Effector CD4-positive, alpha-beta T cell (primary cell): ENCODE measurements at places on chromosomes 7 and 10.
A peak's percentile ranks its signal among the peaks of the same experiment; 100 is the strongest.

DNA sequence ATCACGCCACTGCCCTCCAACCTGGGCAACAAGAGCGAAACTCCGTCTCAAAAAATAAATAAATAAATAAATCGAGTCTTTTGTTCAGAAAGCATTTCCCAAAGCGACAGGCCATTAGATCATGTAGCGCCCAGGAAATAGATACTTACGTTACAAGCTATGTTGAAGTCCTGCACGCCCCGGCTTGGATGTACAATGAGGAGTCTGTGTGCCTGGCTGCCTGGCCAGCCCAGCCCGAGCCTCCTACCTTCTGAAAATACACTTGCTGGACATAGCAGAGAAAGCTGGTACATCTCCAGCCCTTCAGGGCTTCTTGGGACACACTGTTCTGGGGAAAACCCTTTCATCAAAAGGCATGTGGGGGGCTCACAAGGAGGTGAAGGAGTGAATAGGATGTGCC, 22.1 kb downstream of the FGFR2 start:
- DNase-seq: no peak

DNA sequence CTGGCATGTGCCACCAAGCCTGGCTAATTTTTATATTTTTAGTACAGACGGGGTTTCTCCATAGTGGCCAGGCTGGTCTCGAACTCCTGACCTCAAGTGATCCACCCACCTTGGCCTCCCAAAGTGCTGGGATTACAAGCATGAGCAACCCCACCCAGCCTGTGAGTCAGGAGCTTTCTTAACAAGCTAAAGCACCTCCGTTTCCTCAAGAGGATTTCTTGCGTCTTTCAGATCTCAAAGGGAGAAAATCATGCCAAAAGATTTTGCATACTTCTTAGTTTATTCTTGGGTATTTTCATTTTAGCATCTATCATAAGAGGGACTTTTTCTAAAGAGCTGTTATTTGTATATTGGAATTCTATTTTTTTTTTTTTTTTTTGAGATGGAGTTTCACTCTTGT, 47.9 kb upstream of the FOXK1 start:
- no peak for DNase-seq

DNA sequence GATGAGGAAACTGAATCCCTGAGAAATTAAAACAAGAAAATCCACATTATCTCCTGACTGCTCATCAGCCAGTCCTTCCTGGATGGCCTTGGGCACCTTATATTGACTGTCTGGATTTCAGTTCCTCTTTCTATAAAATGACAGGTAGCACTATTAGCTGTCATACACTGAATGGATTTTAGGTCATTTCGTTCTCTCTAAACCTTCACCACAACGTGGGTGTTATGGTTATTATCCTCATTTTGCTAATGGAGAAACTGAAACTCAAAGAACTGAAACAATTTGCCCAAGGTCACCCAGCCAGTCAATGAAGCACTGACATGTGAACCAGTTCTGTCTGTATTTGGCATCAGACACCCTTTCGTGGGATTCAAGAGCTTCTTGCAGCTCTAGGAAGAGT, 193.8 kb downstream of the CYP26A1 start:
- no peak for DNase-seq

GRCh38 chr7:18835001-18835690, 282.3 kb downstream of the TWIST1 start:
- DNase-seq: no peak

DNA sequence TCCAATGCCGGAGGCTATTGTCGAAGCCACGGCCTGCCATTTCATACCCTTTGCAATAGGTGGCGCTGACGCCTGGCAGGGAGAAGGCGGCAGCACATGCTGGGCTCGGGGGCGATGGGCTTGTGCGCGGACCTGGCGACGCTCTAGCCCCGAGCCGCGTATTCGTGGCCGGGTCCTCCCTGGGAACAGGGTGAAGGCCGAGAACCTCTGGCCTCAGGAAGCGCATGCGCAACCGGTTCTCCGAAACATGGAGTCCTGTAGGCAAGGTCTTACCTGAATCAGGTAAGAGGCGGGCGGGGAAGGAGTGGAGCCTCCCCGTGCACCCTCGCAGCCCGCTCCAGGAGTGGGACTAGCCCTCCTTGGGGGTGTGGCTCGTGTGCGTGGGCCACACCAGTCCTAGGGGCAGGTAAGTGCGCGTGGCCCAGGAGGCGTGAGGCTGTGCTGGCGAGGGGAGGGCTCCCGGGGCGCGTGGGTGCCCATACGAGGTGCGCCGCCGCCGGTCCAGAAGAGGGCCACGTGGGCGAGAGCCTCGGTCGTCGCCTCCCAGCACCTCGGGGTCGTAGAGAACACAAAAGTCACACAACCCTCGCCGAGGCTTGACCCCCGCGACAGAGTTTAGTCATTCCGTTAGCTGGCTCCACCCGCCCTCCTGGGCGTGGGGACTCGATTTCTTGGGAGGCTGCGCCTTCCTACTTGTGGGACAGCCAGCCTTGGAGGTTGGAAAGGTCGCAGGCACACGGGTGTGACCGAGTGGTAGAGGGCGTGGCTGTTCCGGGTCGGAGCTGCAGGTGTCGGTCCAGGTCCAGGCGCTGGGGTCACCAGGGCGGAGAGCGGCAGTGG, 5.6 kb upstream of the MEST start:
- peak; percentile 43 for DNase-seq

DNA sequence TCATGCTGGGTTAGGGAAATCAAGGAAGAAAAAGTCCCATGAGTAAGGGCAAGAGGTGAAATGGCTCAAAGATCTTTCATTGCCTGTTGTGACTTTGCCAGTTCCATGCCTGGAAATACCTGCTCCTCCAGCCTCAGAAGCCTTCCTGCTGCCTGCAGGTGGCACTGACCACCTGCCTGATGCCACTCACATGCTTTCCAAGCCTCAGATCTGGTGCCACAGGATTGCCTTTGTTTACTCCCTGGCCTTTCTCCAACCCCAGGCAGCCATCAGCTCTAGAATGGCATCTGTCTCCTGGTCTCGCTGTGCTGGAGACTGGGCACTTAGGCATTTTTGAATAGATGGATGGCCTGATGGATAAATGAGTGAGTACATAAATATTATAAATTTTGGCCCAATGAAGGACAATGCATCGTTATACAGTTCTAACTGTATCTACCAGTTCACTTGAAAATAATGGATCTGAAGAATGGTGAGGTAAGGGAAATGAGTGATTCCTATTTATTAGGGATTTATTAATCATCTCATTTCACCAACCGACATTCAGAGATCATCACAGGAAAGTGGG, 657.2 kb downstream of the INHBA start:
- DNase-seq: no peak

- DNase-seq: no peak
Observed at GRCh38 chr7:29748286-29749099, 57.8 kb upstream of the WIPF3 start.

GRCh38 chr10:93277360-93277759, 203.7 kb downstream of the CYP26A1 start:
- no peak for DNase-seq

DNA sequence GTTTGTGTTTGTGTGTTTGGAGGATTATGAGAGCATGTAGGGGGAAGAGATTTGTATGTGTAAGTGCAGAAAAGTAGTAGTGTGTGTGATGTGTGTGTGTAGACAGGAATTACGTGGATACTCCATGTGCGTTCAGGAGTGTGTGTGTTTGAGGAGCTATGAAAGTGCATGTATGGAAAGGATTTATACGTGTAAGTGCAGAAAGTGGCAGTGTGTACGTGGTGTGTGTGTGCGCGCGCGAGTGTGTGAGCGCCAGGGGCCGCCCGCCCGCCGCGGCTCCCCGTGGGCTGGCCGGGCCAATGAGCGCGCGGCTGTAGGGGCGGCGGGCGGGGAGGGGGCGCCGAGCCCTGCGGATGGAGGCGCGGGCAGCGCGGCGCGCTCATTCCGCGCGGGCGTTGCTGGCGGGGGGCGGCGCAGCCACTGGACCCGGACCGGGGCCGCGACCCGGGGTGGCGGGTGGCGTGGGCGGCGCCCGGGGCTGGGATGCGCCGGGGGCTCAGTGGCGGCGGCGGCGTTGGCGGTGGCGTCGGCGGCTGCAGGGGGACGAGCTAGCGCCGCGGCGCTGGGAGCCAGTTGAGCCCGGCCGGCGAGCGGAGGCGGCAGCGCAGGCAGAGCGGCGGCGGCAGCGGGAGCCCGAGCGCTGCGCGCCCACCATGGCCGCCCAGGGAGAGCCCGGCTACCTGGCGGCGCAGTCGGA, at the start of gene BICC1:
Gene BICC1 (plus strand): TSS at position 382 of the 697 bp plus-strand sequence. CDS start 272 bp downstream, at position 654.
- no peak for DNase-seq

DNA sequence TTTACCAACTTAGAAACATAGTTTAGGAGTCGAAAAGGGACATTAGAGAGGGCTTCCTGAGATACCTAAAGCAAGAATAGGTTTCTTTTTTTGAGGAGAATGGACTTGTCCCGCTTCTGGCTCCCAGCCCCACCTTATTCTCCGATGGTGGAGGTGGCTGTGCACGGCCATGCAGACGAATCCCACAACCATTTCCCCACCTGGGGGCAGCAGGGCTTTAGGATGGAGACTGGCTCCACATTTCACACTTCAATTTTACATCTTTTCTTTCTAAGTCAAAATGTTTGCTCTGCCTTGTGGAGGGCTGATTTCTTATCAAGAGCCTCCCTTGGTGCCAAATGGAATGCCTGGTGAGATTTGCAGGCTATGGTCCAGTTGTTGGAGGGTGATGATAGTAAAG, 118.5 kb downstream of the GLRX3 start:
- DNase-seq: no peak

DNA sequence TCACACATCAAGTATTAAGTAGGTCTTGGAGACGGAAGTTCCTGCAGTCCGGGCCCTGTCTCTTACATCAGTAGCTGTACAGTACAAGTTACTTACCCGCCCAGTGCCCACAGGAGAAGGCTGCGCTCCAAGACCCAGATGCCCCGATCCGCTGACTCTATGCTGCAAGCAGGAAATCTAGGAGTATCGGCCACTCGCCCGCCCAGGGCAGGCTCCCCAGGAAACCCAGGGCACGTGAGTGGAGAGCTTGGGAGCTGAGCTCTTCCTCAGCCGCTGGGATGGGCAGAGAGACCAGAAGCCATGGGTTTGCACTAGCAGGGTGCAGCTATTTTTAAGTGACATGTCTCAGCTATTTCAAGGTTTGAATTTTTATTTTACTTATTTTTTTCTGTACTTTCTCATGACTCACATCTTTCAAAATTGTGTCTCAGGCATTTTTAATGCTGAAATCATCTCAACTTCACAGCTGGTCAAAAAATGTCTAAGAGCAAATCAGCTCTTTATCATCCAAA, 1.9 kb upstream of the GPER1 start:
- DNase-seq: no peak

GRCh38 chr10:86046845-86047460, 319.6 kb downstream of the GRID1 start:
- no peak for DNase-seq

DNA sequence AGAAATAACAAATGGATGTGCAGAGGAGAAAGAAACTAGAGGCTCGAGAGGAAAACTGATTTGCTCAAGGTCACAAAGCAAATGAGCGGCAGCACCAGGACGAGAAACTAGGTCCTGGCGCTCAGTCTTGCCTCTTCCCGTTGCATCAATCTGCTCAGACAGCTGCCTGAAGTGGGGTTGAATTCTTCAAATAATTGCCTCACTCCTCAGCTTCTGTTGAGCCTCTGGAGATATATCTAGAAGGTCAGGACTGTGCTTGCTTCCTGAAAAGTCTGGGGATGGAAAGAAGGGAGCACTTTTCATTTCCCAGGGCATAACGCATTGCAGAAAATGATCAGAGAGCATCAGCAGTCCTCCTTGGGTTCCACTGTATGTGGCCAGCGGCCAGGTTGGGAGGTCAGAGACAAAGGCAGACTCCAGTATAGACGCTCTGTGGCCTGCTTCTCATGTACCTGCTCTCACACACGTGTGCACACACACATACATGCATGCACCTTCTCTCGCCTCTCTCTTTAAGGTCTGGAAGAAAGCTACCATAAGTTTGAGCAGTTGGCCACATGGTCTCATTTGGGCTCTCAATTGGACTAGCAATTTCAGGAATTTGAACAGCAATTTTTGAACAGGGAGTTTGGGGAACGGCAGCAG, 83.7 kb upstream of the DUSP5 start:
- no peak for DNase-seq

DNA sequence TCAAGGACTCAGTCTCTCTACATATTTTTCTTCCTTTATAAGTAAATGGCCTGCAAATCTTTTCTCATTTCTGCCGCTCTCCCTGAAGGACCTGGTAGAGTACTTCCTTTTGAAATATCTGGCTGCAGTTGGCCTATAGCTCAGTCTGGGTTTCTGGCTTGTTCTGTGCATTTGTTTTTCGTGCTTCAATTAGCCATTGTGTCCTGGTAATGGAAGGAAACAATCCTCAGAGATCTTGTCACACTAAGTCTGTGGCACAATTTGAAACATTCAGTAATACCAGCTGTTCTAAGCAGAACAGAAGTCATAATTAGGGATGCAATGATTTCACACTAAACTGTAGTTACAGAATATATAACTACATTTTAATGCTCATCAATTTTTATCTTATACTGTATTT, 545.0 kb downstream of the NRG3 start:
- no peak for DNase-seq

DNA sequence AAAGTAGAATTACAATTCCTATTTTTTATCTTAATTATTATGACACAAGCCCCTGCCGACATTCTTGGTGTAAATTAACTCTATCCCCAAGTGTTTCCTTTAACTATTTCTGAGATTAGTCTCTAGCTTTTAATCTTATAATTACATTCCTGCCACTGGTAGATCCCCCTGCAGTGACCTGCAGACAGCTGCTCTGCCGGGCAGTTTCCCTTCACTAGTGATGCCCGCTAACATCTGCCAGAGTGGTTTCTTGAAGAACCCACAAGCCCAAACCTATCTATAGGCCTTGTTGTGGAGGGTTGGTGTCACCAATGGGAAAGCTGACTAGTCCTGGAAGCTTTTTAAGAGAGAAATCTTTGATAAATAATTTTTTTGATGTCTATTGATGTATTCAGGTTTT, 50.0 kb downstream of the ADAM22 start:
- DNase-seq: no peak

DNA sequence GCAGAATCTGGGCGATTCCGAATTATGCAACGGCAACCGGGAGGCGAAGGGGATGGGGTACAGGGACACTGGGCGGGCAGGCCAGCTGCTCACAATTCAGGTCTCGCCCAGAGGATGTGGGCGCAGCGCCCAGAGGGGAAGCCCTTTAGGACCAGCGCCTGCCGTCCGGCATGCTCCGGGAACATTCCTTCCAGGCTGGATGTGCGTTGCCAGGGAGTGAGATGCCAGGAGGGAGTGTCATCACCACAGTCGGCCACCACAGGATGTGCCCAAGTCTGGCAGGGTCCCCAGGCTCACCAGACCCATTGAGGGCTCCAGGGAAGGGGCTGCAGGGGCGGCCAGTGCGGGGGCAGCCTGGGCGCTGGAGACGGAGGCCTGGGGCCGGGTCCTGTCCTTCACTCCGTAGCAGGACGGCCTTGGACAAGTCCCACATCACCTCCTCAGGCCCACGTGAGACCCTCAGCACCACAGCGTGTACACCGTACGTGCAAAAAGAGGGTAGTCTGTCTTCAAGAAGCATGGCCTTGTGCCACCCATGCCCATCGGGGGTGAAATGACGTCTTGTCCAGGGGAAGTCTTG, 63.9 kb downstream of the FOXL3 start:
- DNase-seq: no peak

GRCh38 chr10:34407324-34407805, 407.7 kb downstream of the PARD3 start:
- DNase-seq: no peak

- peak; percentile 68 for DNase-seq
Observed at GRCh38 chr10:110226926-110227641, 19.7 kb downstream of the MXI1 start.

GRCh38 chr7:100897772-100898454, 2.2 kb upstream of the ACHE start:
- DNase-seq: no peak
